ENCODE measurements at places on chromosomes 3 and 15.

DNA sequence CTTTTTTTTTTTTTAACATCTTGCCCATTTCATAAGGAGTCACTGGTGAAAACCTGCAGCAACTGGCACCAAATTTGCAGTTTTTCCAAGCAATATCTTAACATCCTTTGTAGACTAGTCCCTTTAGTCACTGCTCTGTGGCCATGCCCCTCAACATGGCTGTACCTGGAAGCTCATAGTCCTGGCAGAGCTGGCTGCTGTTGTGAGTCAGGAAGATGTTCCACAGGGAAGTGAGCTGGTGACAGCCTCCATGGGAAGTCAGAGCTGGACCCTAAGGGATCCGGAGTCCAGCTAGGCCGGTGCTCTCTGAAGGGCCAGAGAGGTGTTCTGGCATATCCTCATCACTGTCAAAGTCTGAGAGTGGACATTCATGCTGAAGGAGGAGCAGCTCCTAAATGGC lies 99.3 kb upstream of the ZBED2 start:
- ATAC-seq: no peak

DNA sequence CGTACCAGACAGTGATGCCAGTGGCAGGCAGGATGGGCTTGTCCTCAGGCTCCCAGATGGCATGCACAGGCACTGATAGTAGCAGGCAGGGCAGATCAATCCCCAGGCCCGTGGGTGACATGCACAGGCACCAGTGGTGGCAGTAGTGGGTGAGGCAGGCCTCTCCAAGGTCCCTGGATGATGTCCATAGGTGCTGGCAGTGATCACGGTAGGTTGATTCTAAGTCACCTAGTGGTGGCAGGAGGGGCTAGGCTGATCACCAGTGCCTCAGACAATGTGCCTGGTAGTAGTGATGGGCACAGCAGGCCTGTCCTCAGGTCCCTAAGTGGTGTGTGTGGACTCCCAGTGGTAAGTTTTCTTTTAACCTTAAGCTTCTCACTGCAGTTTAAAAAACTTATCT lies 19.6 kb downstream of the CEP63 start:
- no peak for ATAC-seq

- ATAC-seq: peak; percentile 65
Measured at GRCh38 chr15:72319360-72319984, 485 bp downstream of the CELF6 start.

DNA sequence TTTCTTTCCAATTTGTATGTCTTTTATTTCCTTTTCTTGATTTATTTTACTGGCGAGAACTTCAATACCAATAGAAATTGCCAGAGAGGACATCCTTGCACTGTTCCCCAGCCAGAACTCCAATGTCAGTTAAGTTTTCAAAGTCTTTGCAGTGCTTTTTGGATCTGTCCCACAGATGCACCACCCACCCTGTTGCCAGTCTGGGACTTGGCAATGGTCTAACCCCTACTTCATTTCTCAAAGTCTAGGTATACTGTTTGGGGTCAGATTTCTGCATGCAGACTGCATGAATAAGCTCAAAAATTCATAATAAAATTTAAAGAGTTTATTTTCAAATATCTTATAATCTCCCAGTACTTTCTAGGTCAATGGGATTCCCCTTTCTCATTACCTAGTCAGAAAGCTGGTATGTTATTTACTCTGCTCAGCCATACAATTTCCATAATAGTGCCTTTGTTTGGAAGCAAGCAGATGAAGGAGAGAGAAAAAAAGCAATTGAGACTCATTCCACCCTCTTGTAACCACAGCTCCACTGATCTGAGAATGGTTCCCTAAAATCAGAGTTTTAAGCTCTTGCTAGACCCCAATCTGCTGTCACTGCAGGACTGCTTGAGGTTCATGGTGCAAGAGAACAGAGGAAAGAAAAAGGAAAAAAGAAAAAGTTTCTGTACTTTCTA lies 125.9 kb upstream of the PLXND1 start:
- no peak for ATAC-seq

DNA sequence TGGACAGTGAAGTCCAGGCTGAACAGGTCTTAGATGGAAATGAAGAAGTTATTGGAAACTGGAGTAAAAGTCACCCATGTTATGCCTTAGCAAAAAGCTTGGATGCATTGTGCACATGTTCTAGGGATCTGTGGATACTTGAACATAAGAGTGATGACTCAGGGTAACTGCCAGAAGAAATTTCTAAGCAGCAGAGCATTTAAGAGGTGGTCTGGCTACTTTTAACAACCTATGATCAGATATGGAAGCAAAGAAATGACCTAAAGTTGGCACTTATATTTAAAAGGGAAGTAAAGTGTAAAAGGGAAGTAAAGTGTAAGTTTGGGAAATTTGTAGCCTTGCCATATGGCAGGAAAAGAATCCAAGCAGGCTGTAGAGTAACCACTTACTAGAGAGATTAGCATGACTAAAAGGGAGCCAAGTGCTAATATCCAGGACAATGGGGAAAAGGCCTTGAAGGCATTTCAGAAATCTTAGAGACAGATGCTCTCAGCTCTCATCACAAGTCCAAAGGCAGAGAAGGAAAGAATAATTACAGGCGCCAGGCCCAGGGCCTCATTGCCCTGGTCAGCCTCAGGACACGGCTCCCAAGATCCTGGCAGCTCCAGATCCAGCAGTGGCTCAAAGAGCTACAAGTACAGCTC lies 73.9 kb upstream of the KCNH8 start:
- ATAC-seq: no peak

GRCh38 chr15:75945953-75946352 lies 42.3 kb downstream of the FBXO22 start:
- ATAC-seq: no peak

- no peak for ATAC-seq
Measured at GRCh38 chr3:11629716-11630115, 14.0 kb downstream of the VGLL4 start.

Measured in activated T-helper 17 cell treated with anti-CD3 and anti-CD28 coated beads, Interleukin-2, amount 50 U/mL, for 72 hours (primary cell).